ENCODE measurements at places on chromosomes 1 and 21.

GRCh38 chr1:22001409-22001808 is at the start of gene CELA3A:
Gene CELA3A, plus strand, starts transcription at chr1:22001657. Its CDS starts 18 bp downstream, at chr1:22001675.
- DNase-seq: no peak

GRCh38 chr1:239262538-239262937 is 123.8 kb upstream of the CHRM3 start:
- DNase-seq: no peak

DNA sequence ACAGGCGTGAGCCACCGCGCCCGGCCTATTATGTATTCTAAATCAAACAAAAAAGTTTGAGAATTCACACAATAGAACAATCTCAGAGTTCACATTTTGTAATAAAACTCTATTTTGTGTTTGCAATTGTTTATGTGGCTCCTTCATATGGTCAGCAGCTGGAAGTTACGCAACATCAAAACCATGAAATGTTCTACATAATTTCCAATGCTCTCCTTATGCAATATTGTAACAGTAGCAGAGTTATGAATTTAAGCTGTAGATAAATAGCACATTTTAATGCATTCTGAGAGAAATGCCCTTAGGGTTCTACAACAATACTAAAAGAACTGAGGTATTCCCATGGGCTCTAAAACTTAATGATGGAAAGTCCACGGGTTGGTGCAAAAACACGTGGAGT is 62.3 kb upstream of the COL11A1 start:
- no peak for DNase-seq

- DNase-seq: no peak
Measured at GRCh38 chr1:159957824-159958268, 3.8 kb upstream of the SLAMF9 start.

DNA sequence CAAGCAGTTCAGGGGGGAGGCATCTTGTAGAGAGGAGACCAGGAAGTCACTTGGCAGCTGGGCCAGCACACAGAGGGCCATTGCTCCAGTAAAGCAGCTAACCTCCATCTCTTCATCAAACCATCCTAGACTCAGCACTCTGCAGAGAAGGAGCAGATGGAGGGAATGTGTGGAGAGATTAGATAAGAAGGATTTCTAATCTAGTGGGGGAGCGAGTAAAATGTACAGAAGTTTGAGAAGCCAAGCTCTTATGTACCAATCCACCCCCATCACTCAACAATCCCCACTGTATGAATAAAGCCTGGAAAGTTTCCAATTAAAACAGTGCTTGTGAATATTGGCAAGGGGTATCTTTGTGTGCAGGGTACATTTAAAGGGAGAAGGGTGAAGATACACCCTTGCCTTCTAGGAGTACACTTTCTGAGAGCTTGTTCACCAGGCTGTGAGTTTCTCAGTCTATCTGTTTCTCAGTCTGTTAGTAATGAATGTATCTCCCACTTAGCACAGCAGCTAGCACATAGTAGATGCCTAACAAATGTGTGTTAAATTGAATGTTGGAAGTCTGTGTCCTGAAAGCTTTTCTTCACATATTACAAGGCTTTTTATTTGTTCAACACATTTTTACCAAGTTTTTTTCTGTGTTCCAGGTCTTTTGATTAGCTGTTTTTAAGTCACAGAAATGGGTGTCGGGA is 142.7 kb upstream of the UBE2U start:
- DNase-seq: no peak

- DNase-seq: no peak
Measured at GRCh38 chr1:110134050-110134595, 16.2 kb upstream of the SLC6A17 start.

DNA sequence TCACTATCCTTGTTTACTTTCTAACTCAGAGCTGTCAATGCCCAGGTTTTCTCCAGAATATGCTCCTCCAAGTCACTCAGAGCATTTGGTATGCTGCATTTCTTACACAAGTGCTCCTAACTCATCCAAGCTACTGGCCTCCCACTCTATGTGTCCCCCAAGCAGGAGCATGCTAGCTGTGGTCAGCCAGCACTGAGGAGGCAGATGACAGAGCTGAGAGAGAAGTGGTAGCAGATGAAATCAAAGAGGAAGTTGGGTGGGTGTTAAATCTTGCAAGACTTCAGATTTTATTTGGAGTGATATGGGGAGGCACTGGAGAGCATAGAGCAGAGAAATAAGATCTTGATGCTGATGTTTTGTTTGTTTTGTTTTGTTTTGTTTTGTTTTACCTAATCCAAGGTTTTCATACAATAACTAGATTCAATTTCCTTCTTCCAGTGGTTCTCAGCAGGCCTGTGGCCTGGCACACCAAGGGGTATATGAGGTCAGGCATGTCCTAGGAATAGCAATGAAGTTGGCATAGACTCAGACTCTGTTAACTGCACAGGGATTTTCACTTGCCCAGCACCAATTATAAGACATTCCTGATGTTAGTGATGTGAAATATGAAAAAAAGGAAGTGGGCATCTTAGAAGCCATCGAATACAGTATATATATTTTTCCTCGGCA is 3.1 kb upstream of the PGBD5 start:
- DNase-seq: no peak

DNA sequence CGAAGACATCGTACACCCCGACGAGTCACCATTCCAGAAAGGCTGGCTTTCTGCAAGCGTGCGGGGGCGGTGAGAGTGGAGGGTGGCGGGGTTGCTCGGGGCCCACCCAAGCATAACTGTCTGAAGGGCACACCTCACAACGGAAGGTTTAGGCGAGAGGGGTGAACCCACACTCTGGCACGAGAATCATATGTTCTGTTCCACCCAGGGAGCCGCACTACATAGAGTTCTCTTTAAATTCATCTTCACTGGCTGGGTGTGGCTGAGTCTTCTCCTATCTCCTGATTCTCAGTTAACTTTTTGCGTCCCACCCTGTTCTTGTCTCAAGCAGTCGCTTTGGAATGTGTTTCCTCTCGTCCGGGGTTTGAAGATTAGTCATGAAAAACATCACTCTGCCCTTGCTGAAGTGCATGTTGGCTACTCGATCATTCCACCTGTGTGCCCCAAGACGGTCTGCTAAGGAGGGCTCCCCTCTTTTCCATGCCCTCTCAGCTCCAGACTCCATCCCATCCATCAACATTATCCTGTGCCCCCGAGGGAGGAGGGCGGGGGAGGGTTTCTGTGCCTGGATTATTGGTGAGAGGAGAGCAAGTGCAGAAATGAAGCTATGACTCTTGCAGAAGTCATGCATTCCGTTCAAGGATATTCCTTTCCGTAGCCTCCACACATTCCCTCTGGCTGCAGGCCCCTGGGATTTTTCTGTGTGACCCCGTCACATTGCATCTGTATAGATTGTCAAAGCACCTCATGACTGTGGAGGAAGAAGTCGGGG is 53.5 kb upstream of the CD34 start:
- no peak for DNase-seq

DNA sequence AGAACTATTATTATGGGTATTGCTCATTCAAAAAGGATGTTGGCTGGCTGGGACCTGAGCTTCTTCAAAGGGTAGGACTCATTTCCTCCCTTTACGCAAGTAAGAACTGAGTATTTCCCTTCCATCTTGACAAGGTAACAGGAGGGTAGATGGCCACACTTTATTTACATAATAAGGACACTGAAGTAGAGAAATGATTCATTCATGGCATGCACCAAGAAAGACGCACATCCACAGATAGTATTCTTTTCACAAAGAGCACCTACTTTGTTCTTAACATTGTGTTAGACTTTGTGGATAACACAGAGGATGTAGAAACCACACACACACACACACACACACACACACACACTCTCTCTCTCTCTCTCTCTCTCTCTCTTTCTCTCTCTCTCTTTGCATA is 82.9 kb downstream of the FAM78B start:
- no peak for DNase-seq

- no peak for DNase-seq
Measured at GRCh38 chr1:179929955-179930798, 24.4 kb upstream of the CEP350 start.

- DNase-seq: no peak
Measured at GRCh38 chr1:13703558-13704490, 3.8 kb downstream of the PRDM2 start.

DNA sequence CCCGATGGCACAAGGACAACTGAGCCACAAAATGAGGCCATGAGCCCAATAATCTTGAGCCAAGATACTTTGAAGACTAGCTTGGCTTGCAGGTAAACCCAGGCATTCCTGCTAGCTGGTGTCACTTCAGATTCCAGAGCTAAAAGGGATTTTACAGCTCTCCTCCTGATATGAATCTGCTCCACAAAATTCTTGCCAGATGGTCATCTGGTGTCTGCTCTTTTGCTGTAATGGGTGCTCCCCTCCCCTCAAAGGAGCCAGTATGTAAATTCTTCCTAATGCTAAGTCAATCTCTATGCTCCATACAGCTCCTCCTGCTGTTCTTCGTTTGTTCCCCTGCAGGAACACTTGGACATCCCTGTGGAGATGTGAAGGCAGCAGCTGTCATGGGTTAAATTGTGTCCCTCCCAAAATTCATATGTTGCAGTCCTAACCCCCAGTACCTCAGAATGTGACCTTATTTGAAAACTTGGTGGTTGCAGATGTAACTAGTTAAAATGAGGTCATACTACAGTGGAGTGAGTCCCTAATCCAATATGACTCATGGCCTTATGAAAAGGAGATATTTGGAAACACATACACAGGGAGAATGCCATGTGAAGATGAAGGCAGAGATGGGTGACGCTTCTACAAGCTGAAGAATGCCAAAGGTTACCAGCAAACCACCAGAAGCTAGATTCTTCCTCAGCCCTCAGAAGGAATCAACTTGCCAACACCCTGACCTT is 180.6 kb upstream of the PALMD start:
- DNase-seq: no peak

DNA sequence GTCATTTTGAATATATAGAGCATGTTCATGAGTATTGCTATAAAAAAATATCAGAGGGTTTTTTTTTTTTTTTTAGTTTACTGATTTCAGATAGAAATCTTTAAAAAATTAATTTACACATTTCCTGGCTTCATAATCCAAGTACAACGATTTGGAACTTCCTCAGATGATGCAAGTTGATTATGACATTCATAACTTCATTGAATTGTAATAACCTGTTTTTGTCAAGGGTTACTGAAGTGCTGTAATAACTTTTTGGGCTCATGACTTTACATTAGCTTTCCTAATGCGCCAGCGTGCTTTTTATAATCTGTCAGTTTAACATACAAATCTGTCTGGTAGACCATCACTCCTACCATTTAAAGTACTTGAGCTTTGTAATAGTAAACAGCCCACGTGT is 81.3 kb downstream of the SASS6 start:
- DNase-seq: no peak

- no peak for DNase-seq
Measured at GRCh38 chr1:33388805-33389771, 41.8 kb downstream of the PHC2 start.

GRCh38 chr1:44543064-44543744 is 131.1 kb downstream of the TMEM53 start:
- DNase-seq: no peak

DNA sequence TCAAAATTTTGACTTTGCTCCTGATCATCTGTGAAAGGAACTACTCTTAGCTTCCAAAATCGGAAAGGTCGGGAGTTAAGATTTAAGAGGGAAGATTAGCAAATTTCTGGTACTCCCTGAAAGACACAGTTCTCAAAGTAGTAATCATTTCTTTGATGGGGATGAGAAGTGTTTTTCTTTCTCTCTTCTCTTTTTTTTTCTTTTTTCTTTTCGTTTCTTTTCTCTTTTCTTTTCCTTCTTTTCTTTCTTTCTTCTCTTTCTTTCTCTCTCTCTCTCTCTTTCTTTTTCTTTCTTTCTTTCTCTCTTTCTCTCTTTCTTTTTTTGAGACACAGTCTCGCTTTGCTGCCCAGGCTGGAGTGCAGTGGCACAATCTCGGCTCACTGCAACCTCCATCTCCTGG is 5.1 kb upstream of the RAB29 start:
- DNase-seq: no peak

- DNase-seq: no peak
Measured at GRCh38 chr1:179448437-179449149, 82.8 kb downstream of the AXDND1 start.

DNA sequence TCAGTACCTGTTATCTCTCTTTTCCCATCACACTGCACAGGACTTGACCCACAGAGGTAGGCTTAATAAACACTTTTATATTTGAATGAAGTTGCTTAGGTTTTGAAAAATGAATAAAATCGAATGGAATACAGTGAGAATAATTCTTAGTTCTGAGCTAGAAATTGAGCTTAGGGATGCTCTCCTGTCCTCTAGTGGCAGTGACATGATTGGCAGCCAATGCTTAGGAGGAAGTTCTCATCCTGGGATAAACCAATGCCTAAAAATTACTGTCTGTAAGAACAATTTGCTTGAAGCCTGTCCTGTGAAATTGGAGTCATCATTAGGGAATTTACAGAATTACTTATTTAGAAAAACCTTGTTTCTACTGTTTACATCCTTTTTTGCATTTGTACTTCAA is 21.3 kb upstream of the CYP4X1 start:
- no peak for DNase-seq

- DNase-seq: no peak
Measured at GRCh38 chr1:114746450-114747121, 11.2 kb downstream of the CSDE1 start.

DNA sequence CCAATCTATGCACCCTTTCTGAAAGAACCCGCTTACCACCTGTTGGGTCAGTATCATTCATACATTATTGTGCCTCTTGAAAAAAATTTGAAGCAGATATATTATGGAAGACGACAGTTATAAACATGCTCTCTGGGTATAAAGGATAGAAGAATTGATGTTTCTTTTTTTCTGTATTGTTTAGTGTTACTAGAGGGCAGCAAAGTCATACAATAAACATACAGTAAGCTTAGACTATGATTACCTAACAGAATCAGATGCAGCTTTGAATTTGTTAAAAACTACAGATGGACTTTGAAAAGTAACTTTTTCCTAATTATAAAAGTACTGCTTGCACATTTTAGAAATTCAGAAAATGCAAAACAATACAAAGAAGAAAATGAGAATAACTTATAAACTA is 11.1 kb upstream of the PAXBP1 start:
- DNase-seq: no peak

GRCh38 chr1:175873290-175873935 is 130.0 kb upstream of the TNR start:
- no peak for DNase-seq
